ENCODE measurements at places on chromosomes 3 and 15.

GRCh38 chr3:162175878-162176277 is 679.3 kb downstream of the OTOL1 start:
- H3K4me1 ChIP-seq, result no peaks in the 10 kb centered on the region
- no peaks in the 10 kb centered on the region for H3K27me3 ChIP-seq
- no peak for DNase-seq
- H3K4me3 ChIP-seq, result no peak overlapping the region

DNA sequence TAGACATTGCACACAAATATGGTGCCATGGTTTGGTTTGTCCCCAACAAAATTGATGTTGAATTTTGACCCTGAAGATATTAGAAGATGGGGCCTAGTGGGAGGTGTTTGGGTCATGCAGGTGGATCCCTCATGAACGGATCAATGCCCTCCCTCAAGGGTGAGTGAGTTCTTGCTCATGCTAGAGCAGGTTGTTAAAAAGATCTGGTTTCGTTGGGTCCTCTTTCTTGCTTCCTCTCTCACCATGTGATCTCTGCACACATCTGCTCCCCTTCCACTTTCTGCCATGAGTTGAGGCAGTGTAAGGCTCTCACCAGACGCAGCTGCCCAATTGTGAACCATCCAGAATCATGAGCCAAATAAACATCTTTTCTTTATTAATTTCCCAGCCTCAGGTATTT is 87.8 kb upstream of the MDFIC2 start:
- no peak overlapping the region for H3K27ac ChIP-seq
- no peak for DNase-seq
- H3K4me1 ChIP-seq, result no peaks in the 10 kb centered on the region
- H3K4me3 ChIP-seq, result no peak overlapping the region

DNA sequence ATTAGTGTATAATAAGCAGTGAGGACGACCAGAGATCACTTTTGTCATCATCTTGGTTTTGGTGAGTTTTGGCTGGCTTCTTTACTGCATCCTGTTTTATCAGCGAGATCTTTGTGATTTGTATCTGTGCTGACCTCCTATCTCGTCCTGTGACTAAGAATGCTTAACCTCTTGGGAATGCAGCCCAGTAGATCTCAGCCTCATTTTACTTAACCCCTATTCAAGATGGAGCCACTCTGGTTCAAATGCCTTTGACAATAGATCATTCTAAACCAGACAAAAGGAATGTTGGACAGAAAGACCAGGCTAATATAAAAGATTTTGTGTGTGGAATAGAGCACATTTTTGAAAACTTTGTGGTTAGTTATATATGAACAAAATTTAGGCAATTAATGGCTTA is 618.5 kb upstream of the BCHE start:
- DNase-seq, result no peak
- no peak overlapping the region for H3K27ac ChIP-seq
- H3K4me3 ChIP-seq, result no peak overlapping the region
- H3K36me3 ChIP-seq, result no peaks in the 10 kb centered on the region
- H3K27me3 ChIP-seq, result no peaks in the 10 kb centered on the region
- H3K4me1 ChIP-seq, result no peaks in the 10 kb centered on the region

DNA sequence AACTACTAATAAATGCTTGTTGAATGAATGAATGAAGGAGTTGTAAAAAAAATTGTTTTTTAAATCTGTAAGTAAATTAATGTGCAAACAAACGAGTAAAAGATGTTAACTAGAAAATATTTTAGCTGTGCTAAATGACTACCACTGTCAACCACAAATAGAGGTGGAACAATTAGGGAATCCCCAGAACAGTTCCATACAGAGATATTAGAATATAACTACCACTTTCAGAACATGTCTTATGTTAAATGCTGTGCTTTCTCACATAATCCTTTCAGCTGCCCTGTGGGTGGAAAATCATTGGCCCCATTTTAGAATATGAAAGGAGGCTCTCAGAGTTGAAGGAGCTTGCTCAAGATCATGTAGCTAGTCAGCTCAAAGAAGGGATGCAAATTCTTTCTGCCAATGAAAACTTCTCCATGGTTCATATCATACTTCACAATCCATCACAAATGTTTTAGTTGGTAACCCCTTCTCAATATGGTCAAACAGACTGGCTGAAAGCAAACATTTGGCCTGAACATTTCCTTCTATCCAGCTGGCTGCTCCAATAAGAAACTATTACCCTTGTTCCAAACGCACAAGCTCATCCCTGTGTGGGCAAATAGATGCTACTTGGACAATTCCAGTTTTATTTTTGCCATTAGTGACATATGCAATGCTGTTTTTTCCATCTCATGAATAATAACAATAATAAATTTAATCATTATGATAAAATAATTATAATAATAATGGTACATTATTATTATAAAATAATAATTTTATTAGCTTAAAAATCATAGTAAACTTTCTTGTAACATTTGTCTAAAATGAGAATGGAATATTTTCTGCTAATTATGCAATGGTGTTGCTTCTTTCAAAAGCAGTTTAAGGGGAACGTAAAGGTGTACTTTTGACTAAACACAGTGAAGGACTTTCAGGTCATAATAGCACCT is 290.4 kb upstream of the STT3B start:
- no peak overlapping the region for H3K4me3 ChIP-seq
- H3K36me3 ChIP-seq, result peaks cover 3% of the 10 kb centered on the region
- peaks cover 2% of the 10 kb centered on the region for H3K27me3 ChIP-seq

- no peaks in the 10 kb centered on the region for H3K36me3 ChIP-seq
- no peak overlapping the region for H3K27ac ChIP-seq
- peaks cover 2% of the 10 kb centered on the region for H3K27me3 ChIP-seq
- H3K4me3 ChIP-seq, result no peak overlapping the region
- H3K4me1 ChIP-seq, result no peaks in the 10 kb centered on the region
- DNase-seq, result no peak
Measured at GRCh38 chr3:126510308-126510910, 7.2 kb downstream of the UROC1 start.

DNA sequence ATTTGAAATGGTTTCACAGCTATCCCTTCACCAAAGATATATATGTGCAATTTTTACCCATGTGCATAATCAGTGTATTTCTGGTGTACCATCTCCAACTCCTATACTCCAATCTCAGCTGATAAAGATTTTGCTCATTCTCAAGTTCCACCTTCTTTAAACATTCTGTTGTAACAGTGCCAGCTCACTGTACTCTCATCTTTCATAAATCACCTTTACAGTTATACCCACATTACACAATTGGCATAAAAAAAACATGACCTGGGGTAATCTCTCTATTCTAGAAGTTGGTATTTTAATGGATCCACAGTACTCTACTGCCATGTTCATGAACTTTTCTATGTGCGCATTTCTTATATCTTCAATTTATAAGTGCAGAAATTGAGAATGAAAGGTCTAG is 339.9 kb upstream of the DPH6 start:
- no peaks in the 10 kb centered on the region for H3K36me3 ChIP-seq
- H3K4me1 ChIP-seq, result no peaks in the 10 kb centered on the region
- H3K27me3 ChIP-seq, result no peaks in the 10 kb centered on the region

- H3K27ac ChIP-seq, result no peak overlapping the region
- H3K27me3 ChIP-seq, result no peaks in the 10 kb centered on the region
- H3K36me3 ChIP-seq, result no peaks in the 10 kb centered on the region
- no peak overlapping the region for H3K4me3 ChIP-seq
- DNase-seq, result no peak
Measured at GRCh38 chr3:189570916-189571315, 60.3 kb upstream of the TP63 start.

GRCh38 chr3:98902351-98902740 is 851 bp upstream of the DCBLD2 start:
- H3K27me3 ChIP-seq, result peaks cover 17% of the 10 kb centered on the region
- H3K4me1 ChIP-seq, result peaks cover 15% of the 10 kb centered on the region
- no peak for DNase-seq
- H3K4me3 ChIP-seq, result peak overlapping the region; percentile 81
- H3K36me3 ChIP-seq, result no peaks in the 10 kb centered on the region

DNA sequence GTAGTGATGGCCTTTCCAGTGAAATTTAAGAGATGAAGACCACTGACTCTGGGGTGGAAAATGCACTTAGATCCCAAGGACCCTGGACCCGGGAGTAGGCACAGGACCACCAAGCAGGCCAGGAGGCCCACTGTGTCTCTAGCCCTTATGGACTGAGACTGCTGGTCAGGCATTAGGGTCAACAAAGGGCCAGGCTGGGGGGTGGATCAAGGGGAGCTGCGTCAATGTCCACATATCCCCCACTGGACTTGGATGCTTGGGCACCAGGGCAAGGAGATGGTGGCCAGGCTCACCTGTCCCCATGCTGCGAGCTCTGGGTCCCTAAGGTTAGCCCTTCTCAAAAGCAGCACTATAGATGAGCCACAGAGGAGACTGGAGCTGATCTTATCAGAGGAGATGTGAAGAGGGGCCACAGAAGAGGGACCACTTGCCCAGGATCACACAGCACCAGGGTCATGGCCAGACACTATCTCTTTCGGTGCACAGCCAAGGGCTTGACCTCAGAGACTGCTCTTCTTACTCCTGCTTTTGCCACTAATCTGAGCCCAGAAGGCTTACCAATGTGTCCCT is 14.7 kb downstream of the RAB6B start:
- peaks cover 16% of the 10 kb centered on the region for H3K27me3 ChIP-seq
- H3K36me3 ChIP-seq, result peaks cover 3% of the 10 kb centered on the region
- peaks cover 32% of the 10 kb centered on the region for H3K4me1 ChIP-seq
- no peak overlapping the region for H3K4me3 ChIP-seq
- peak overlapping the region; percentile 4 for H3K27ac ChIP-seq

GRCh38 chr3:171133796-171134569 is 107.5 kb upstream of the SLC2A2 start:
- H3K36me3 ChIP-seq, result peaks cover 19% of the 10 kb centered on the region
- H3K27me3 ChIP-seq, result no peaks in the 10 kb centered on the region
- H3K4me3 ChIP-seq, result no peak overlapping the region
- no peak overlapping the region for H3K27ac ChIP-seq

DNA sequence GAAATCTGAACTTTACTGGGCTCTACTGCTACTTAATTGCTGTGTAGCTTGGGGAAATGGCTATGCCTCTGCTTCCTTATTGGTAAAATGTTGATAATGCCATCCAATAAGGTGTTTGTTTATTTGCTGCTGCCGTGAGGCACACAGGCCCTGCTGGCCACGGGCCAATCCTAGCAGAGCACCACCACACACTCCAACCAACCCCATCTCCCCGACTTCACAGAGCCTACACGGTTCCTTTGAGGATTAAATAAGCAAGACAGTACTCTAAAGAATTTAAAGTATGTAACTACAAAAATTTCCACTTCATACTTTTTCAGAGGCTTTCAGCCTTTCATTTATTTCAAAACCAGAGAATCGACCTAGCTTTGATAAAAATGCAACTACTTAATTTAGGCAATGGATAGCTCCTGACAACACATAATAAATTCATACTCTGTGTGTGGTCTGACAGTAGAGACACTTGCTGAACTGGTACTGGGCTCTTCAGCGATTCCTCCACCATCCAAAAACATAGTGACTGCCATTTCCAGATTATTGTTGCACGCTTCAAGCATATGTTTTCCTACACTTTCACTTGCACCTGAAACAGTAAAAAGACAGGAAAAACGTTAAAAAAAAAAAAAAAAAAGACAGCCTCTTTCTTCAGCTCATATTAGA is 25.3 kb downstream of the UBXN7 start:
- peaks cover 23% of the 10 kb centered on the region for H3K36me3 ChIP-seq
- H3K4me1 ChIP-seq, result peaks cover 15% of the 10 kb centered on the region
- DNase-seq, result no peak
- no peak overlapping the region for H3K4me3 ChIP-seq

GRCh38 chr3:115469649-115470048 is 153.7 kb upstream of the GAP43 start:
- H3K4me1 ChIP-seq, result no peaks in the 10 kb centered on the region
- no peaks in the 10 kb centered on the region for H3K36me3 ChIP-seq
- DNase-seq, result no peak
- no peak overlapping the region for H3K27ac ChIP-seq
- H3K4me3 ChIP-seq, result no peak overlapping the region

GRCh38 chr3:171168086-171168485 is 141.6 kb upstream of the SLC2A2 start:
- no peak for DNase-seq
- H3K27ac ChIP-seq, result no peak overlapping the region
- peaks cover 17% of the 10 kb centered on the region for H3K4me1 ChIP-seq

DNA sequence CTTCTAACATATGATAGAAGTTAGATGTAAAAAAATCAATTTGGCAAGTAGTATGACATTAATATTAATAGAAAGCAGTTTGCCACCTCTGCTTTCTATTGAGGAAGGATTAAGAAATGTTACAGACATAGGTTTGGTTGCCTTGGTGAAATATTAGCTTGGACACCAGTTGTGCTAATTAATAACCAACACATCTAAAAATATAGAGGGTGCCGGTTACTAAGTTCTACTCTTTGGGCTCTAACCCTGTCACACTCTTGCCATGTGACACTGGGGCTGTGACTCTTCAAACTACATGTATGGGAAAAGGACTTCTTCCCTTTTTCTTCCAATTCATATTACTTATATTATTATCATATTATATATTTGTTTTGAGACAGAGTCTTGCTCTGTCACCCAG is 64.4 kb downstream of the TRIM71 start:
- H3K4me1 ChIP-seq, result peaks cover 26% of the 10 kb centered on the region
- no peak overlapping the region for H3K27ac ChIP-seq
- H3K36me3 ChIP-seq, result no peaks in the 10 kb centered on the region

DNA sequence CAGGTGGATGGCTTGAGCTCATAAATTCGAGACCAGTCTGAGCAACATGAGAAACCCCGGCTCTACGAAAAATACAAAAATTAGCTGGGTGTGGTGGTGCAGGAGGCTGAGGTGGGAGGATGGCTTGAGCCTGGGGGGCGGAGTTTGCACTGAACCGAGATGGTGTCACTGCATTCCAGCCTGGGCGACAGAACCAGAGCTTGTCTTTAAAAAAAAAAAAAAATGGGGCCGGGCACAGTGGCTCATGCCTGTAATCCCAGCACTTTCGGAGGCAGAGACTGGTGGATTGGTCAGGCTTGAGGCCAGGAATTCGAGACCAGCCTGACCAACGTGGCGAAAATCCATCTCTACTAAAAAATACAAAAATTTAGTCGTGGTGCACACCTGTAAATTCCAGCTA is 64.0 kb downstream of the TMEM44 start:
- DNase-seq, result no peak
- no peaks in the 10 kb centered on the region for H3K36me3 ChIP-seq
- no peak overlapping the region for H3K4me3 ChIP-seq
- H3K27ac ChIP-seq, result no peak overlapping the region

GRCh38 chr3:166877971-166878370 is 502.1 kb downstream of the ZBBX start:
- H3K27ac ChIP-seq, result no peak overlapping the region
- no peaks in the 10 kb centered on the region for H3K36me3 ChIP-seq
- no peak for DNase-seq
- no peaks in the 10 kb centered on the region for H3K4me1 ChIP-seq
- no peak overlapping the region for H3K4me3 ChIP-seq

GRCh38 chr3:12428126-12428525 is 56.2 kb upstream of the TSEN2 start:
- no peak overlapping the region for H3K4me3 ChIP-seq
- peaks cover 7% of the 10 kb centered on the region for H3K27me3 ChIP-seq
- no peaks in the 10 kb centered on the region for H3K36me3 ChIP-seq

- no peaks in the 10 kb centered on the region for H3K27me3 ChIP-seq
- no peak overlapping the region for H3K4me3 ChIP-seq
- DNase-seq, result no peak
- H3K4me1 ChIP-seq, result no peaks in the 10 kb centered on the region
Measured at GRCh38 chr15:26261966-26262365, 398.8 kb upstream of the ATP10A start.
